ENCODE measurements at places on chromosomes 6 and 20.

DNA sequence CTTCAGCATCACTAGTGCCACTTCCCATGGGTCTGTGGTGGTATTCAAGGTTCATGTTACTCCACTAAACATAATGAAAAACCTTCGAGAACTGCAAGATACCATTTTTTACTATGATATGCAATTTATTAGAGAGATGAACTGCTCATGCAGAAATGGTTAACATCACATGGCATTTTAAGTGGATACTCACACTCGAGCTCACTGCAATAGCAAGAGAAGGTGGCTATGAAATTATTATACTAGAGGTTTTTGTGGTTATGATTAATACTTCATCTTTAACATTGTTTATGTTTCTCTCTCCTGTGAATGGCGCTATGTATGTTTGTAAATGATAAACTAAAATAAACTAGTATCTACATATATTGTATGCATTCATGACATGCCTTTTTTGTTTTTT, 35.1 kb downstream of the SCAF8 start:
- DNase-seq, result no peak

GRCh38 chr20:40638414-40638813, 50.6 kb downstream of the MAFB start:
- no peak for DNase-seq

- no peak for DNase-seq
Observed at GRCh38 chr20:36532388-36532787, 8.9 kb upstream of the MYL9 start.

GRCh38 chr20:63103402-63104311, 96.9 kb upstream of the BHLHE23 start:
- DNase-seq, result no peak

DNA sequence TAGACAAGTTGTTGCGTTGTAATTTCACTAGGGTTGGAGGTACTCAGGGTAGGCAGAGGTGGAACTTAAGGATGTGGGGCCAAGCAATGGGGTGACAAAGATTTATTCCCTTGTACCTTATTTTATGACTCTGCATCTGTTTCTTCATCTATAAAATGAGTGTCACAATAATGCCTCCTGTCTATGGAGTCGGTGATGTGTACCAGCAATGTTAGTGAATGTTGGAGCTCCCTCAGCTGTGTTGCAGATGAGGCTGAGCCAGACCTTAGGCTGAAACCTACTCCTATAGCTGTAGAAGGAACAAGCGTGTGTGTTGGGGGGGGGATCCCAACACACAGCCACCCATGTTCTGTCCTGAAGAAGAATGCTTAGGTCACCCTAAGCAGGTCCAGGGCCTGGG, 4.5 kb downstream of the UBE2C start:
- DNase-seq, result no peak

GRCh38 chr6:135520781-135521180, 23.2 kb upstream of the AHI1 start:
- no peak for DNase-seq

- DNase-seq, result no peak
Observed at GRCh38 chr6:150549674-150550101, 50.0 kb upstream of the PLEKHG1 start.

GRCh38 chr20:25150016-25150415, 45.5 kb upstream of the ENTPD6 start:
- DNase-seq, result no peak

GRCh38 chr6:123105561-123105960, 109.5 kb downstream of the CLVS2 start:
- DNase-seq, result no peak

- no peak for DNase-seq
Observed at GRCh38 chr6:43570876-43571441, 4.9 kb downstream of the XPO5 start.

- DNase-seq, result no peak
Observed at GRCh38 chr20:5657190-5657875, 92.9 kb upstream of the SHLD1 start.

DNA sequence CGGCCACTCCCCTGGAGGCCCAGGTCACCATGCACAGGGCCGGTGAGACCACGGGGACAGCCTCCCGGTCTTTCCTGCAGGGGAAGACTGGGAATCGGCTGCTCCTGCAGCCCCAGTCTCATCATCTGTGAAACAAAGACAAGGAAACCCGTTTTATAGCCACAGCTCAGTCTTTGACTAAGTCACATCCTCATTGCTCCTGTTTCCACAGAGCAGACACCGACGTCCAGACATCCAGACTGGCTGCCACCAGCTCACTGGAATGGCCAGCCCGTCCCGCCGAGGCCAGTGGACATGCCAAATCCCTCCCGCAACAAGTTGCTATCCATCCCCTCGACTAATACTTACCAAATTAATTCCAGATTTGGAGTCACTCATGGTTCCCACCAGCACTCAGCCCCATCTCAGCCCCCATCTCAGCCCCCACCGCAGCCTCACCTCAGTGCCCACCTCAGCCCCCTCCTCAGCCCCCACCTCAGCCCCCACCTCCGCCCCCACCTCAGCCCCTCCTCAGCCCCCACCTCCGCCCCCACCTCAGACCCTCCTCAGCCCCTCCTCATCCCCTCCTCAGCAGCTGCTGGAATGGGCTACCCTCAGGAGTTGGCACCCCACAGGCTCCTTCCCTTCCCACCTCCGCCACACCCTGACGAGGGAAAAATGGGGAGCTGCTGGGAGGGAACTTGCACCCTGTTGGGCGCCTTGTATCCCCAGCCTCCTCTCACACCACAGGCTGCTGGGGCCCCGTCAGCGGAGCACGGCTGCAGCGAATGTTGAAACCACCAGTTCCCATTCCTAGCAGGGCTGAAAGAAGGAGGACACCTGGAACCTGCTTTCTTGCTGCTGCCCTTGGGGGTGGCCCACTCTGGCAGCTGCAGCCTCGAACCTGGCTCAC, 48.7 kb downstream of the YTHDF1 start:
- DNase-seq, result no peak

DNA sequence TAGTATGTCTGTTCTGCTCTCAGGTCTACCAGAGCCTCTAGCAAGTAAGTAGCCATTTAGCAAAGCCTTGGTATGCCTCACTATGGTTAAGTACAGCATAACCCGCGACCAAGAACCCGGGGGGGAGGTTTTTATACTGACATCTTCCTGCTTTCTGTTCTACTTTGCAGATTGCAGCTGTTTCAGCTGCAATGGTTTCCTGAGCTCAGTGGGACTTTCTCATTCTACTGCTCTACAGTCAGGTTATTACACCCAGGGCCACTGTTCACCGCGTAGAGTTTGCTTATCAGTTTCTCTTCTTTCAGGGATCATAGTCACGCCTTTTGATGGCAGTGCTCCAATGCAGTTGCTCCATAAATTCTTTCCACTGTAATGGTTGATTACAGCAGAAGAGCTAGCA, 631.3 kb downstream of the TFAP2A start:
- no peak for DNase-seq

GRCh38 chr6:33633462-33634158, 12.5 kb downstream of the ITPR3 start:
- peak; percentile 27 for DNase-seq

DNA sequence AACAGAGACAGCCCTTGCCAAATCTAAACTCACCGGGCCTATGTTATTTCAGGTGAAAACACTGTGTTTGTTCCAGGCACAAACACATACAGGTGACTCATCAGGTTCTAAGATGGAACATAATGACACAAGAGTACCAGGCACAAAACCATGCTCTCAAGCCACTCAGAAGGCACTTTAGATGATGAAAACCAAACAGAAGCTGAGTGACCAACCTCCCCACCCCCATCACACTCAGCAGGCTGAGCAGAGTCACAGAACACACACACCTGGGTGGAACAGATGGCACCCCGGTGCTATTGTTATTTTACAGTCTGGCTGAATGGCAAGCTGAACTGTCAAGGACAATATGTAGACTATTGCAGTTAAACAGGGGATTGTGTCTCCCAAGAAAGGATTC, 20.6 kb upstream of the NKX2-2 start:
- no peak for DNase-seq

GRCh38 chr6:95417856-95418255, 159.5 kb upstream of the MANEA start:
- no peak for DNase-seq

DNA sequence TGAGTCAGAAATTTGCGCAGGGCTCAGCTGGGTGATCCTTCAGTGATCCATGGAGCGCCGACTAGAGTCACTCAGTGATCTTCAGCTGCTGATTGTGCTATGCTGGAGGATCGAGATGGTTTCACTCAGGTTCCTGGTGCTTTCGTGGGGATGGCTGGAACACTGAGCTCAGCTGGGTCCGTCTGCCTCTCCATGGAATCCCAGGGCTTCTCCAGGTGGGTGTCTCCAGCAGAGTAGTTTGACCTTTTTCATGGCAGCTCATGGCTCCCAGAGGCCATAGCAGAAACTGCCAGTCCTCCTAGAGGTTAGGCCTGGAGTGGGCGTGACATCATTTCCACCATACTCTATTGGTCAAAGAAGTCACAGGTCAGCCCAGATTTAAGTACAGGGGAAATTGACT, 88.8 kb upstream of the SIRPA start:
- DNase-seq, result no peak

DNA sequence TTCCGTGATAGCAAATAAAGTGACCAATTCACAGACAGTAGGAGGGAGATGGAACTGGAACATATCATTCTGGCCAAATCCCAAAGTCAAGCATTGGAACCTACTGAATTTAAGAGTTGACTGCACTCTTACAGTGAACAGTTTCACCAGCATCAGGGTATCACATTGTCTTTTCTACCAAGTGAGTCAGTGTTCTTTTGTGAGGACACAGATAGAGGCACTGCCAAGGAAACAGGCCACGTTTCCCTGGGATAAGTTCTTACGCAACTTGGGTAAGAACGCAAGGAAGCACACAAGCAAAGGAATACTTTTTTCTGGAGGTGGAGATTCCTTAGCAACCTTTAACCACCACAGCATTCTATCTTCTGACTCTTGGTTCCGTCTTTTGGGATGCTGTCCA, 28.6 kb upstream of the ENPP5 start:
- DNase-seq, result no peak

DNA sequence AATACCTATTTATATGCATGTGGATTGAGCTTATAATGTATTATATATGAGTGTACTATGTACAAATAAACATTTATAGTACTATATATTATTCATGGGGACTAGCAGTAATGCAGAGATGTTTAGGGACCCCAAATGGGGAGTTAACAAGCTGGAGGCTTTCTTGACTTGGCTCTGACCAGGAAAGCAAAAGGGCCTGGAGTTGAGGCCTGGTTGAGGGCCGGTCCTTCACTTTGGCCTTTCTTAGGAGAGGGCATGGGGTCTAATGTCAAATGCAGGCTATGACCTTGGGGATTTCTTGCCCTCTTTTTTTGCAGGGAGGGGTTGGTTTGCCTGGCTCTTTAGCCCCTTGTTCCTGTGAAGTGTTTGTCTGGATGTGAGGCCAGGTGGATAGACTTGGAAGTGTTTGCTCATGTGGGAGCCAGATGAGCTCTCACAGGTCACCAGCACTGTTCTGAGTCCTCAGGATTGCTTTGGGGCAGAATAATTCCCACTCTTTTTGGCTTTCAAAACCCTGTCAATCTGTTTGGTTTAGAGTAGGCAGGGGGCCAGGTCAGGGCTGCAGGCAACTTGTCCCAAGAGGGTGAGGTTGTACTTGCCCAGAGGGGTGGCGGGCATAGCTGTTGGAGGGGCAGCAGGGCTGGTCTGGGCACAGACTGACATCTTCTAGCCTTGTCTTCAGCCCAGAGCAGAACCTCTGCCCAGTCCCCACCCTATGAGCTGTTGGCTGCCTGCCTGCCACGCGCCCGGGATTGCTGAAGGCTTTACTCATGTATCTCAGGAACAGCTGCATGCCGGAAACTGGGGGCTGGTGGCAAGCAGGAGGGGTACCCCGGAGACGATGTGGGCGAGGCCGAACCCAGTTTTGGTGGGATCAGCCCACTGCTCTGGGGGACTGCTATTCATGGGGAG, 14.6 kb downstream of the TJAP1 start:
- no peak for DNase-seq

DNA sequence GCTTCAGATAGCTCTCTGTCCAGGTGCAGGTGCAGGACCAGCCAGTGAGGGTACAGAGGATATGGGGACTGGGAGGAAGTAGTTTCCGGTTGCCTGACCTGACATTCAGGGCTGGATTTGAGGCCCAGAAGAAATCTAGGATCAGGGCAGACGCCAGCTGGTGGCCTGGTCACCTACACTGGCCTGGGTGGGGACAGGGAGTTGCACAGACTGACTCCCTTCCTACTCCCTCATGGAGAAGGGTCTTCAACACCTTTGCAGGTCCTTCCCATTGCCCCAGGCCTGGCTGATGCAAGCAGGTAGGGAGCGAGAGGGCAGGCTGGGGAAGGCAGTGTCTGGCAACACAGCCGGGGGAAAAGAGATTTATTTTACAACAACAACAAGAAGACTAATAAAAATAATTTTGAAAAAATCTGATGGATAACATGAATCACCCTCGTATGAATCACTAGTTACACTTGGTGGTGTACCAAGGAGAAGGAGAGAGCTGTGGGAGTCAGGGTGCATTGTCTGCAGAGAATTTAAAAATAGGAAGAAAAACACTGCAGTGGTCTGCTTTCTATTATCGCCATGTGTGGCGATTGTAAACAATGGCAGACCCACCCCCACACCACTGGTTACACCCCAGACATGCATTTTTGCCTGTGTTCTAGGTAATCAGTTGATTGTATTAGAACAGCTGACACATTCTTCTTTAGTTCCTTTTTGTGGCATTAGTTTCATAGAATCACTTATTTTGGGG, 62.3 kb upstream of the SNX9 start:
- no peak for DNase-seq

DNA sequence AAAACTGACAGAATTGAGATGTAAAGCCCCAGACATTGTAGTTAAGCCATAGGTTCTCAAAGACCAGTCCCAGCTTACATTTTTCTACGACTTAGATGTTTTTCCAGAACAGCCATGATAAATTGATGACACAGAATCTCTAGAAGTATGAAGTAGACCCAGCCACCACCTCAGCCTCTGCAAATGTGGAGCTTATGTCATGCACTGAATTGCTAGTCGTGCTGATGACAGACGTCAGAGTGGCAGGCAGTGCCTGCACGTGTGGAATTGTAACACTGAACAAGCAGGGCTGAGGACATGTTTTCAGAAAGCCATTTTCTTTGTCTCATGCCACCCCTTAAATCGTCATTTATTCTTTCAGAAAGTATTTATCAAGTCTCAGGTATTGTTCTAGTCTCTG, 72.4 kb upstream of the TMEM181 start:
- DNase-seq, result no peak

DNA sequence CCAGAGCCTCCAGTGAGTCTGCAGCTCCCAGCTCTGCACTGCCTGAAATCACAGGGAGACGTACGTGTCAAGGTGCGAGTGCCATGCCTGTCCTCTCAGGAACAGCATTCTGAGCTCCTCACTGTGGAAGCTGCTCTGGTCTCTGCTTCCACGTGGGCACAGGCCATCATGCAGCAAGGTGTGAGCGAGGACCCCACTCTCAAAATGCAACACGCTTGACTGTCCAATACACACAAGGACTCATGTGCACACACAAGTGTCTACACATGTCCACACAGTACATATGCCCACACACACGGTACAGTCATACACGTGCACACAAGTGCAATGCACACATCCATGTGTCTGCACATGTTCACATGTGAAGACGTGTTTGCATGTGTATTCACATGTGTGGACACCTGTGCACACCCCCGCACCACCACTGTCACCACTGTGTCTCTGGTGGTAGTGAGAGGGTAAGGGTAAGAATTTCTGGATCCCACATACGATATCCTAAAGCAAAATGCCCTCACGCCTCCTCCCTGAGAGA, 260.5 kb downstream of the DLL1 start:
- DNase-seq, result no peak
